GM12878 (cell line): ENCODE measurements at places on chromosomes 5 and 9. TPM values are rescaled to one million over a fixed set of nuclear protein-coding genes. Genes with fewer than 3 reads are reported as not detected.

The RFX3 gene
- total RNA-seq = 11.9 and 14.8 TPM in 2 replicates

The PLPP7 gene
- 0.72 and 0.97 TPM in 2 replicates for total RNA-seq

DNA sequence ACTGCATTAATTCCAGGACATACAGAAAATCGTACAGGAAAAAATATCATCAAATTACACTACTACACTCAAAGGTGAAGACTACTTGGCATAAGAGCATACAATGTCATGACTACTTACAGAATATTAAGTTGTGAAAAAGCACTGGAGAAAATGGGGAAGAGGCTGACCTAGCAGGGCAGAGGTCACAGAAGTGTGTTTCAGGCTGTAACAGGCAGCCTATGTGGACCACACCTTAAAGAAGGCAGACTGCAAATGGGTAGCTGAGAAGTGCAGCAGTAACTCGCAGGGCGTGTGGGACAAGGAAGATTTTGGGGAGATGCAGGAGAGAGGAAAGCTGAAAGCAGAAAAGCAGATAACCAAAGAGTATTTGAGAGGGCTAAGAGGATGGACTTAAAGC is 167.0 kb upstream of the PIK3R1 start:
- DNase-seq = no peak
- H3K4me3 ChIP-seq = no peak overlapping the region
- no peak overlapping the region for H3K27ac ChIP-seq
- no peaks in the 10 kb centered on the region for H3K36me3 ChIP-seq
- H3K27me3 ChIP-seq = no peaks in the 10 kb centered on the region

- no peaks in the 10 kb centered on the region for H3K36me3 ChIP-seq
- DNase-seq = no peak
- no peak overlapping the region for H3K4me3 ChIP-seq
- no peaks in the 10 kb centered on the region for H3K27me3 ChIP-seq
- H3K4me1 ChIP-seq = 0 out of 2 replicates have a peak, but pooled peaks cover 2% of the 10 kb centered on the region
Observed at GRCh38 chr9:104177003-104177611, 83.0 kb downstream of the SMC2 start.

GRCh38 chr5:158599157-158599556 is 500.6 kb downstream of the EBF1 start:
- H3K4me3 ChIP-seq = no peak overlapping the region
- H3K27ac ChIP-seq = no peak overlapping the region
- H3K27me3 ChIP-seq = no peaks in the 10 kb centered on the region
- H3K4me1 ChIP-seq = no peaks in the 10 kb centered on the region

GRCh38 chr5:149706158-149706557 is 24.0 kb upstream of the PPARGC1B start:
- no peaks in the 10 kb centered on the region for H3K4me1 ChIP-seq
- H3K27me3 ChIP-seq = no peaks in the 10 kb centered on the region
